ENCODE measurements at places on chromosomes 1 and 21.
A peak's percentile ranks its signal among the peaks of the same experiment; 100 is the strongest.

DNA sequence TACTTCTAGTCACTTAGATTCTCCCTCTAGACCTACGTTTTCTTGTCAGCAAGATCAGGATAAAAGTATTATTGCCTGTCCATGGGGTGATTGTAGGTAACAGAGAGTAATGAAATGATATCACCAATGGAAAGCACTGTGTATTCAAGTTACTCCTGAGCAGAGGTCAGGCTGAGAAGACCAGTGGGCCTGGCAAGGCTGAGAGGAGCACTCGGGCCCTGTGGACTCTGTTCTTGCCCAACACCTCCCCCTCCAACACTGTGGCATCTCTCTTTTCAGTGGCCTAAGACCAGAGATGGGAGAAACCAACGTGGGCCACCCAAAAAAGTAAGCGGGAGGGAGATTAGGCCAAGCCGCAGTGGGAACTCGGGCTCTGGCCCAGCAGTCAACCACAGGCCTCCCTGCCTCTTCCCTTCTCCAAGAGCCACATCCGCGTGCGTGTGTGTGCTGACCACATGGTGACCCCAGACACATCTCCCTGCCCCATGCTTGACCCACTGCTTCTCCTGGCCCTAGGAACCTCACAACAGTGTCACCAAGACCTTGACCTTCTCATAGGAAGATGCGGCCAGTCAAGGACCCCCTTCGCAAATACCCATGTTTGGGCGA, 12.3 kb downstream of the RORC start:
- DNase-seq: no peak

GRCh38 chr1:19606817-19607642, 37.1 kb upstream of the NBL1 start:
- DNase-seq: peak; percentile 35

- DNase-seq: no peak
Observed at GRCh38 chr1:170685166-170685565, 21.2 kb downstream of the PRRX1 start.

GRCh38 chr1:235597867-235598553, 51.6 kb downstream of the GNG4 start:
- DNase-seq: no peak

DNA sequence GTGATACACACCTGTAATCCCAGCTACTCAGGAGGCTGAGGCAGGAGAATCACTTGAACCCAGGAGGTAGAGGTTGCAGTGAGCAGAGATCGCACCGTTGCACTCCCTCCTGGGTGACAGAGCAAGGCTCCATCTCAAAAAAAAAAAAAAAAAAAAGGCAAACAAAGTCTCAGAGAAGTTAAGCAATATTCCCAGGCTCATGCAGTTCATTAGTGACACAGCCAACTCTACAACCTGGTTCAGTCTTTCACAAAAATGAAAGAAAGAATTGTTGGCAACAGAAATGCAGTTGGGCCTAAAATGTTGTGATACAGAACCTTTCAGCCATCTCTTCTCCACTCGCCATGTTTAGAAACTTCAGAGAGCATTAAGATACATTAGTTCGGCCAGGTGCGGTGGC, 242.1 kb downstream of the LTN1 start:
- no peak for DNase-seq

GRCh38 chr1:160244209-160244608, 18.1 kb downstream of the DCAF8 start:
- DNase-seq: no peak

- DNase-seq: no peak
Observed at GRCh38 chr21:23541571-23541970, 2065.7 kb downstream of the MRPL39 start.

GRCh38 chr21:44858791-44859190, 14.7 kb downstream of the PTTG1IP start:
- no peak for DNase-seq

GRCh38 chr21:25560271-25560685, 47.0 kb downstream of the MRPL39 start:
- DNase-seq: no peak

- no peak for DNase-seq
Observed at GRCh38 chr1:198079432-198079951, 77.3 kb upstream of the NEK7 start.

DNA sequence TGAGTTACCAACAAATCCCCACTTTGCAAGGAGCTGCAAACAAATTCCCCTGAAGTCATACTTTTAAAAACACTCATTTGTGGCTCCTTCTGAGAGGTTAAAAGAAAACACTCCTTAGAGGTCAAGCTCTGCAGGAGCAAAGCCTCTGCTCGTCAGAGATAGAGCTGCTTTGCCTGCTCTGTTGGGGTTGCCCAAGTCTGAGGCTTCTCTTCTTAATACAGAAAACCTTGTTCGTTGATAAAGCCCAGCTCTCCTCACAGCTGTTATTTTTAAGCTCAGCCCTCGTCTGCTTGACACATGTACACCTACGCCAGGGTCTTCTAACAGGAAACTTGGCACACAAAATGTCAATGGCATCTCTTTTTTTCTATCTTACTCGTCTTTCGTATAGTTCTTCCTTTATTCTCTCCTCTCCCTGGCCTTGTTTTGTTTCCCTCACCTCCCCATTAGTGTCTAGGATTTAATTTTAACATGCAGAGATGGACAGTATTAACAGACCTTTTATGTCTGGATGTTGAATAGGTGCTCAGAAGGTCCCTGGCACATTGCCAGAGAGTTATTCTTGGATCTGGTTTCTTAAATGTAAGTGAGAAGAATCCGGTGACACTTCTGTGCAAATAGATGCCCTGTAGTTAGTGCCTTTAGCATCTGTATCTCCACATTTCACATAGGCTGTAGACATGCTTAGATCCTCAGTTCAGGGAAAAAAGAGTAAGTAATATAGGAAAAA, 86.0 kb downstream of the LRRC53 start:
- no peak for DNase-seq

GRCh38 chr1:213376862-213377372, 325.9 kb downstream of the RPS6KC1 start:
- no peak for DNase-seq

DNA sequence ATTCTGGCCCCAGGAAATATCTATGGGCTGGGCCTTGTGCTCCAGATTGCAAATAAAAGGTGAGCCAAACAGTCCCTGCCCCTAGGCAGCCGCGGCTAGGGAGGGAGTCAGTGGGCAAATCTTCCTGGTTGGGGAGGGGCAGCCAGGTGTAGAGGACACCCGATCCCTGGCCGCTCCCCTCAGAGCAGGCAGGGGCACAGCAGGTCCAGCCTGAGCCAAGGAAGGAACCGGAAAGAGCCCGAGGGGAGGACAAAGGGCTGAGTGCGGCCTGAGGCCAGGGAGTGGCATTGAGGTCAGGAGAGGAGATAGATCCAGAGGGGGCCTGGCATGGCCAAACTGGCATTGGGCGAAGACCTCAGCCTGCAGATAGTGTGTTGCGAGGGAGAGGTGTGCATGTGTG, 36.6 kb upstream of the ARF1 start:
- DNase-seq: no peak

- DNase-seq: no peak
Observed at GRCh38 chr1:168261390-168261789, 19.3 kb upstream of the TBX19 start.

- no peak for DNase-seq
Observed at GRCh38 chr1:247335882-247336281, 4.2 kb upstream of the ZNF496 start.

GRCh38 chr1:70227439-70227838, 6.3 kb downstream of the SRSF11 start:
- peak; percentile 5 for DNase-seq

DNA sequence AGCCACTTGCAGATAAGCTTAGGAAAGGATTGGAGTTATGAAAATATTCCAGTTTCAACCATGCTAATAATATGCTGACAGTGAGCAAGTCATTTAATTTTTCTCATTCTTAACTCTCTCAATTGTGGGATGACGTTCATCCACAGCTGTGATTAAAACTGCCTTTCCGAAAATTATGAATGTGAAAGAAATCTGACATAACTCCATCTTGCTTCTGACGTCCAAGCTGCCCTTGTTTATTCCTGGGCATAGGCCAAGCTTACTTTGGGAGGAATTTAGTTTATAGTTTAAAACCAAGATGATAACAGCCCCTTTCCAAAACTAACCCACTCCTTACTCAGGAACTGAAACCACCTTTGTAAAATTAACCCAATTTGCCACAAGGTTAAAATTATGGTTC, 11.0 kb upstream of the RGS18 start:
- no peak for DNase-seq

DNA sequence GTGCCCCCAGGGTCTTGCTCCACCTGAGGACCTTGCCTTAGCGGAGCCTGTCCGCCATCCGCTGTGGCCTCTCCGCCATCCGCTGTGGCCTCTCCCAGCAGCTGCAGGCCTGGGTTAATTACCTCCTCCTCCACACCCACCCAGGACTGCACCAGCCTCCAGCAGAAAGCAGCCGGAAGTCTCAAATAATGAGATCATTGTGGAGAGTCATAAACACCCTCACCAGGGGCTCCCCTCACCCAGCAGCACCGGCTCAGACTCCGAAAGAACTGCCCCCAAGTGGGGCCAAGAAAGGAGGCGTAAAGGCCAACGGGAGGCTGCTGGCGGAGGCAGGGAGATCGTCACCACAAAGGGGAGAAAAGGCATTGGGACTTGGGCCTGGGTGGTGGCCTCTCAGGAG, 10.7 kb upstream of the GPR153 start:
- no peak for DNase-seq

GRCh38 chr1:68230484-68230802, 1.9 kb downstream of the WLS start:
- DNase-seq: no peak

GRCh38 chr1:225426395-225427234, 1.2 kb downstream of the LBR start:
- DNase-seq: peak; percentile 55

DNA sequence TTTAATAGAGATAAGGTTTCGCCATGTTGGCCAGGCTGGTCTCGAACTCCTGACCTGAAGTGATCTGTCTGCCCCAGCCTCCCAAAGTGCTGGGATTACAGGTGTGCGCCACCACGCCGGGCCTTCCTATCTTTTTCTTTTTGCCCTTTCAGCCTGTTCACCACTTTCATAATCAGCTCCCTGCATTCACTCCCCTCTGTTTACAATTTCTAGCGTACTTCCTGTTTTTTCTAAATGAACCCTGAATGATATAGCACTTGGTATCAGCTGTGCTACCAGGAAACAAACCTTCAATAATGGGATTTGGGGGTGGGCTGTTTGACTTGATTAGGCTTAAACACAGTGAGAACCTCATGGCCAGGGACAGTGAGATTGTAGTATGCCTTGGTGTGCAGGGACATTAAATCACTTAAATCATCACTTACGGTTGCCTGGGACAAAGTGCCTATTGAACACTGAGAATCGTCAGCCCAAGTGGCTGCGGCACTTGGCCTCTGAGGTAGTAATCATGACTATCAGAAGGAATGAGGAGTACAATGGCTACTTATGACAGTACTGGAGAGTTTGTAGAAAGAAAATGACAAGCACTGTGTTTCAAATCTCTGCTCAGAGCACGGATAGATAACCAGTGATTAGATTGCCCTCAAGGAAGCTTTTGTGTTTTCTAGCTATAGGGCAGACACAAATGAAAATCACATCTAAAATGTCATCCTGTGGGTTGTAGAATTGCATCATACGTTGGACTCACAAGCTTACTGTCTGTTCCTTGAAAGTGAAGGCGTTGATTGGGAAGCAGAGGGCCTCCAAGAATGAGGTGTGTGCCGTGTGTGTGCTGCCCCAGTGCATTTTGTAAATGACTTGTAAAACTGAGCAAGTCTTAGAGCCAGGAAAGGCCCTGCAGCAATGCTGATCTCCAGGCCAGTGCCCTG, 661.8 kb downstream of the MATN1 start:
- no peak for DNase-seq

Data from activated CD4-positive, alpha-beta T cell treated with anti-CD3 and anti-CD28 coated beads, Interleukin-10, Interleukin-2, amounts not matched to agents 100 ng/mL and 50 ng/mL, durations not matched to agents 16 hours and 8 hours (primary cell).